PC-9 (cell line): ENCODE measurements at places on chromosomes 2 and 18.

GRCh38 chr2:56100791-56101312 lies 82.9 kb upstream of the CCDC85A start:
- no peak for DNase-seq

- no peak for DNase-seq
Measured at GRCh38 chr18:25057491-25058050, 294.4 kb downstream of the ZNF521 start.

DNA sequence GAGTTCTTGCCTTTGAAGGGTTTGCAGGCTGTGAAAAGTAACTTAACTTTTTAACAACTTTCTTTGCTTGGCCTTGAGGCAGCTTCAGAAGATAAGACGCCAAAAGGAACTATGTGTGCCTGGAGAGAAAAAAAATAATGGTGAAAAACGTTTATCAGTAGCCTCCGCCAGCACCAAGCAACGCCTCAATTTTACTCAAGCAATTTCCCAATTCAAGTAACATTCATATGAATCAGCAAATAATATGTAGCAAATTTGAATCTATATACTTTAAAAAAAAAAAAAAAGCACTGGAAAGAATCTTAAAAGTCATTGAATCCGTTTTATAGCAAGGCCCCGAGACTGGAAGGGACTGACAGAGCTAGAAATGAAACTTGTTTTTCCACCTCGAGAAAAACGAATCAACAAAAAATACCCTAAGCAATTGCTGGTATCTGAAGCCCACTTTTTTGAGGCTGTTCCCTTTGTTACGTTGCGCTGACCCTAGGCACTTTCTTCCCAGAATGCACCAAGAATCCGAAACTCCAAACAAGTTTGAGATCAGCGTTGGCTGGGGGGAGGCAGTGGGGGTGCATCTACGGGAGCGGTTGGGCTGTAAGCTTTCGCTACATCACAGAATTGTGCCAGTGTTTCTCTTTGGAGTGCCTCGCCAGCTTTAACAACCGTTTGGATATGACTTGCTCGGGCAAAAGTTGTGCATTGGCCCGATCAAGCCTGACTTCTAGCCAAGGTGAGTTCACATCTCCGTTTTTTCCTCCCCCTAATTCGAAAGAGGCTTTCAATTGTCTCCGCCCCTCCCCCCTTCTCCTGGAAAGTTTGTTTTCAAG lies 2.7 kb upstream of the TGIF1 start:
- peak; percentile 67 for DNase-seq

DNA sequence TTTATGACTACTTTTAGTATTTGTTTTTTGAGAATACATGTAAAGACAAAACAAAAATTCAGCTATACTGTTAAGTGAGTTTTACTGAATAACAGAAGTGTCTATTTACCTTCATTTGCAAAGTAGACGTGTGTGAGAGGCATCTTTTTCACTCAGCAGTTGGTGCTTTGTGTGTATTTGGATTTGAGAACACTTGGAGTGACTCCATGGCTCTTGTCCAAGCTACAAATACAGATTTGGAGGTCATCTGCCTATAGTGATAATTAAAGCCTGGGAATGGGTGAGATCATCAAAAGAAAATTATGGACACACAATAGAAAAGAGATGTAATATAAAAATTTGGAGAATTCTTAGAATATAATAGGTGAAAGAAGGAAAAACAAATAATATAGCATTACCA lies 6.2 kb downstream of the NAB1 start:
- DNase-seq = no peak

- no peak for DNase-seq
Measured at GRCh38 chr2:210188190-210188589, 17.0 kb upstream of the KANSL1L start.

- no peak for DNase-seq
Measured at GRCh38 chr2:224320660-224321059, 81.2 kb downstream of the FAM124B start.

DNA sequence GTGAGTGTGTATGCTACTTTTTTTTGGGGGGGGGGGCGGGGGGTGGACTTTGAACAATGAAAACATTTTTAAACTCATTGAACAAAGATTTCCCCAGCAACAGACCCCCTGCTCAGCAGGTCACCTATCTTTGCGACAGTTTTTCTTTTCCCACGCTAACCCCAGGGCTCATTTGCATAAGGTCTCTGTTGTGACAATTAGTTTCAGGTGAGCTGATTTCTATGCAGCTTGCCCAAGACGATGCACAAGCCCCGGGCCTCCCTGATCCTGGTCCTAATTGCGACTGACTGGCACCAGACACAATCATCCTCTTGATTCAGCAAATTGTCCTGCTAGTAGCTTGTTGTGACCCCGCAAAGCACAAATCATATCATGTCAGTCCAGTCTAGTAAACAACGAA lies 40.3 kb downstream of the ZEB2 start:
- DNase-seq = no peak

- DNase-seq = no peak
Measured at GRCh38 chr2:1488181-1488671, 75.0 kb downstream of the TPO start.

- no peak for DNase-seq
Measured at GRCh38 chr2:177806025-177806424, 266.6 kb downstream of the PDE11A start.

DNA sequence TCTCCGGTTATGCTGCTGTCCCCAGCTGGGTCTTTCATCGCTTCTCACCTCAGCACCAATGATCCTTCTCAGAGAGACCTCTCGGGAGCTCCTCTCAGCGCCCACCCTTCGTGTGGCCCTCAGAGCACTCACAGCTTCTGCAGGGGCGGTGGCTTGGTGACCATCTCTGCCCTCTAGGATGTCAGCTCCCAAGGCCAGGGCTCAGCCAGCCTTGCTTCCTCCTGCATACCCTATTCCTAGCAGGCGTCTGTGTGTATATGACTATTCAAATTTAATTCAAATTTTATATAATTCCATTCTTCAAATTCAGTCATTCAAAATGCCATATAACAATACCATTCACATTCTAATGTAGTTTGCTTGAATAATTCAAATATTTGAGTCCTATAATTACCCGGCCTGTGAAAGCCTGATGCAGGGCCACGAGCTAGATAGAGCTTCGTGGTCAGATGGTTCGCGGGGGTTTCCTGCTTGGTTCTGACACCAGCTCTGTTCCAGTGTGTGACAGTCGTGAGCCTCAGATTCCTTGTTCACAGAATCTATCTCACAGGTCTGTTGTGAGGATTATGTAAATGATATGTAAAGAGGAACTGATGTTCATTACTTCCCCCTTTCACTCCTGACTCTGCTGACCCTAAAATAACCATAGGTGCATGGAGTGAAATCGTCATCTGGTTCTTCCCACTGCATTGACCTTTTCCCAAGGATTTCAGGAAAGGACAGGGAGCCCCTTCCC lies 94.0 kb upstream of the CNGA3 start:
- no peak for DNase-seq

- no peak for DNase-seq
Measured at GRCh38 chr2:204203704-204204103, 267.1 kb downstream of the ICOS start.

GRCh38 chr2:67904566-67904965 lies 158.2 kb downstream of the C1D start:
- DNase-seq = no peak

GRCh38 chr2:85788603-85789002 lies 34.8 kb downstream of the ATOH8 start:
- no peak for DNase-seq

DNA sequence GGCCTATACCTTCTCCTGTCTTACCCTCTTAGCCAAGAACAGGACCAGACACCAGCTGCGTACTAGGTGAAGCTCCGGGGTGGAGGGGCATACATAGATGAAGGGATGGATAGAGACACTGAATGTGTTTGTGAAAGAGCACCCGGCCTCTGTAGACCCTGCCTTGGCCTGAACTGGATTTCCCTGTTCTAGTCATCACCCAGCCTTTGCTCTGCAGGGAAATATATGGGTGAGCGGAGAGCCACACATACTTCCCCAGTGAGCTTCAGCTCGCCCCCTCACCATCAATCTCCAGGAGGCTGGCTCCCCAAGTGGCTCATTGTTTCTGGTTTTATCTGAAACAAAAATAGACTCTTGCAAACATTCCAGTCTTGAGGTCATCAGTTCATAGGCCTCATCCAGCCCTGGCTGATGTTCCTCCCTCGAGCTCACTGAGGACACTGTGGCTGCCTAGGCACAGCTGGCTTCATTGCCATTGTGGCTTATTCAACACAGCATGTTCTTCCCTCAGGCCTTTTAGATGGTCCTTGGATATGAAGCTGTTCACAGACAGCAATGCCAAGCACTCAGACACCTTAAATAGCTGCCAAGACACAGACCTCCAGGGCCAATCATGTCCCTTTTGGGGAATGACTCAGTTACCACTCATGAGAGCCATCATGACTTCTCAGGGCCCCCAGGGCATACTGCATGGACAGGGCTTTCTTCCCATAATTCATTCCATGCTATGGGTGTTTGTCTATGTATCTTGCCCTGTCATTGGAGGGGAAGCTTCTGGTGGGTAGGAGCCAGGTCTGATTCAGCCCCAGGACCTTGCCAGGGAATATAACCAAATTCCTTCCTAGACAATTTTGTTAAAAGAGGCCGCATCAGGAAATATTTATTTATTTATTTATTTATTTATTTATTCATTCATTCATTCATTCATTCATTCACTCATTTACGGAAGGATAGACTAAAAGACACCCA lies 82.4 kb downstream of the TTC32 start:
- DNase-seq = peak; percentile 74

DNA sequence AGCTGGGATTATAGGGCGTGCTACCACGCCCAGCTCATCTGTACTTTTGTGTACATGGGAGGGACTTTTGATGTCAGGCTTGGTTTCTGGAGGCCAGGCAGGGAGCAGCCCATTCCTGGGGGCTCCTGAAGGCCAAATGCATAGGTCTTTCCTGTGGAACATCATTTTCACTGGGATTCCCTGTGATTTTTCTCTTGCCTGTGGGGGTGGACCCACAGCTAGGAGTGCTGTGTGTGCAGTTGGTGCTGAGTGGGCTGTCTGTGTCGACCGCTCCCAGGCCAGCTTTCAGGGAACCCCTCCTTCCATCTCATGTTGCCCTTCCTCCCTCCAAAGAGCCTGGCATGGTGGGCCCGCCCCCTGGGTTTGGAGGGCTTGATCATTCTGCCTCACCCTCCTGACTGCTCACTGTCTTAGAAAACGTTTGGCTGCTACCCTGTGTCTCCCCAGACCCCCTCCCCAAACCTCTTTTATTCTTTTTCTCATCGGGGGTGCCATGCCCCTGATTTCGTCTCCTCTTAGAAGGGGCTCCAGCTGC lies 10.5 kb downstream of the EFHD1 start:
- DNase-seq = no peak

DNA sequence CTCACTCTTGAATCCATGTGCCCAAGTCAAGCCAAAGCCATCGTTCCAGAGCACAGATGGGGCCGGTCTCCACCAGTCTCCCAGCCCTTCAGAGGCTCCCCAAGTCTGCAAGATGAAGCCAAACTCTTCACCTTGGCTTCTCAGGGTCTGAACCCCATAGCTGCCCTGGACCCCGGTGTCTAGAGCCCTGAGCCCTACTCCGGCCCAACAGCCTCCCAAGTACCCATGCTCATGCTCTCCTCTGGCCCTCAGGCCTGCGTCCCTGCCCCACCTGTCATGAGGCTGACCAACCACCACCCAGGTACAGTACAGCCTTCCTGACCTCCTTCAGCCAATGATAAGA lies 46.0 kb downstream of the ZNF516 start:
- no peak for DNase-seq

- DNase-seq = no peak
Measured at GRCh38 chr2:110866466-110866865, 134.1 kb downstream of the ACOXL start.

DNA sequence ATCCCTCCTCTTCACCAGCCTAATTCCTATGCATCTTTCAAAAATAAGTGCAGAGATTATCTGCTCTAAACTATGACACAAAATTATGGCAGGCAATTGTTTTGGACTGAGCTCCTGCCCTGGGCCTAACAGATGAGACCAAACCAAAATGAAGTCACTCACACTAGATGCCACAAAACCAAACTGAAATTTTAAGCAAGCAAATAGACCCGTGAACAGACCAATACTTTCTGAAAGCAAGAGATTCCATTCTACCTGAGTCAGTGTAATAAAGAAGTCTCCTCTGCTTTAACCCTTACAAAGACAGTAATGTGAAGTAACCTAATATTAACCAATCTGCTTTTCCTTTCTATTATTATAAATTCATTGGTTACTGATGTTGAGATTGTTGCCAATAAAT lies 84.3 kb downstream of the RIT2 start:
- no peak for DNase-seq

GRCh38 chr18:66533693-66534092 lies 70.2 kb downstream of the CDH19 start:
- DNase-seq = no peak

DNA sequence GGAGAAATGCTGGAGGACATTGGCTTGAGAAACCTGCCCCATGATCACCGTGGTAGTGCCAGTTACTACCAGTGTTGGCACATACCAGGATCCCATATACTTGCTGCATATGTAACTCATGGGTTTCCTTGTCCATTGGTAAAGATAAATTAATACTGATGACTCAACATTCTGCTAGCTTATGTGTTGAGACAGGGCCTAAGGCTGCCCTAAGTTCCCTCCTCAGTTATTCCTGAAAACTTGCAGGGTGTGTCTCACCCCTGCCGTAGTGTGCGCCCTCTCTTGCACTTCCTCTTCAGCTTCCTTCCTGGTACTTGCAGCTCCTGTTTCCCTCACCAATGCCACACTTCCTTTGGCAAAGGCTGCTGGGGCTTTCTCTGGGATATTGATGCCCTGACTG lies 4.3 kb upstream of the INO80C start:
- DNase-seq = peak; percentile 71

DNA sequence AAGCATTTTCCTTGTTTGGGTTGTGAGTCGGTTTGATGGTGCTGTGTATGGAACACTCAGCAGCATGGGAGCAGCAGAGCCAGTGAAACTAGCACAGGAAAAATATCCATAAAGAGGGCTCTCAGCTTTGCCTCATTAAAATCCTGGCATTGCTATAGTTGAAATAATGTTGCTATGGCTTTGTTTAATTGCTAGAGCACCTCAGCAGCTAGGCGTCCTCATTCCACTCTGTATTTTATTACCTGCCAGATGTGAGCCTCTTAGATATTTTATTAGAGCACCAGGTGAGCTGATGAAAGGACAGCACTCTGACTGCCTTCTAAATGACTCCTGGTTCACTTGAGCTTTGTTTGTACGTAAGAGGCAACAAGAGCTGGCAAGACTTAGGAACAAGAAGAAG lies 232.4 kb downstream of the MTX2 start:
- no peak for DNase-seq
